ENCODE measurements at places on chromosomes 5 and 9.

GRCh38 chr9:97419309-97419867 lies 7.5 kb downstream of the TDRD7 start:
- DNase-seq = peak; percentile 47

- no peak for DNase-seq
Measured at GRCh38 chr5:126871441-126871840, 94.5 kb downstream of the LMNB1 start.

- DNase-seq = no peak
Measured at GRCh38 chr5:145903113-145903512, 30.3 kb upstream of the GRXCR2 start.

DNA sequence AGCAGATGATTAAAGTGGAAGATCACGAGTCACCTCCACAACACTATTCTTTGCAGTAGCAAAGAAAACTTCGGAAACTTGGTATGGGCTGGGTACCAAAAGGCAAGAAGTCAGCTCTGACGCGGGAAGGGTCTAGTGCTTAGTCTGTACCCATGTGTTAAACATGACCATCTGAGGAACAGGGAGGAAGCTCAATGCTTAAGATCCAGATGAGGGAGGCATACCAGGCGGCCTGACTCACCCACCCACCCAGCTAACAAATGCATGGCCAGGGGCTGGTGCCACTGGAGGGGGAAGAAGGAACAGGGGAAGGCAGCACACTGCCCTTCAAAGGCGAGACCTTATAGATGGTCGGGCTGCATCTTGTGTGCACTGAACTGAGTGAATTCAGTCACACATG lies 41.8 kb downstream of the CAMSAP1 start:
- no peak for DNase-seq

- DNase-seq = no peak
Measured at GRCh38 chr5:124707520-124707919, 38.9 kb downstream of the ZNF608 start.

DNA sequence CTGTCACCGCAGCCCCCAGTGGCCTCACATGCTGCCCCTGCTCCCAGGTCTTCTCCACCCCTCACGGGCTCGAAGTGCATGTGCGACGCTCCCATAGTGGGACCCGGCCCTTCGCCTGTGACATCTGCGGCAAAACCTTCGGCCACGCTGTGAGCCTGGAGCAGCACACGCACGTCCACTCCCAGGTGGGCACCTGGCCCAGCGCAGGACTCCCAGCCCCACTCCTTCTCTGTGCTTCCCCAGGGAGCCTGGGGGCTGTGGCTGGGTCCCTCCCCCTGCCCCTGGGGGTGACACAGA lies 10.5 kb downstream of the GFI1B start:
- DNase-seq = no peak

DNA sequence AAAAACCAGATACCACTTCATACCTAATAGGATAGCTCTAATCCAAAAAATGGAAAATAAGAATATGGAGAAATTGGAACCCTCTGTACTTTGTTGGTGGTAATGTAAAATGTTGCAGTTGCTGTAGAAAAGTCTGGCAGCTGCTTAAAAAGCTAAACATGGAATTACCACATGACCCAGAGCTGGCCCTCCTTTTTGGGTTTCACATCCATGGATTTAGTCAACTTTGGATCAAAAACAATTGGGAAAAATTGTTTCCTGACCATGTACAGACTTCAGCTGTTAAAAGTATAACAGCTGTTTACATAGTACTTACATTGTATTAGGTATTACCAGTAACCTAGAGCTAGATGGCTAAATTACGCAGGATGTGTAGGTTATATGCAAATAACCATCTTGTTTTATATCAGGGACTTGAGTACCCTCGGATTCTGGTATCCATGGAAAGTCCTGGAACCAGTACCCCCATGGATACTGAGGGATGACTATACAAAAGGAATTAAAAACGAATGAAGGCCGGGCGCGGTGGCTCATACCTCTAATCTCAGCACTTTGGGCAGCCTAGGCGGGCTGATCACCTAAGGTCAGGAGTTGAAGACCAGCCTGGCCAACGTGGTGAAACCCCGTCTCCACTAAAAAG lies 15.8 kb downstream of the DNAJA1 start:
- peak; percentile 38 for DNase-seq

DNA sequence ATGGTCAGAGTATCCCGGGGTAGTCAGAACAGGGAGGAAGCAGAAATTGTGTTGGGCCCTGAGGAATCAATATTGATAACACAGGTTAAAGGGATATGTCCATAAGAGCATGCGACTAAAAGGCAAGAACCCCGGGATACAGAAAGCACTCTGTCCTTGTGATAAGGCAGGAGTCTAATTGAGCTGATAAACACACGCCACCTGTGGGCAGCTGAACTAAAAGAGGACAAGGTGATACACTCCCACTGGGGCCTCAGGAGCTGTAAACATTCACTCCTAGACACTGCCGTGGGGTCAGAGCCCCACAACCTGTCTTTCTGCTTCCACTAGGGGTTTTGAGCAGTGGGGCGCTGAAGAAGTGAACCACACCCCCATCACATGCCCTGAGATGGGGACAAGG lies 144.7 kb upstream of the MPDZ start:
- no peak for DNase-seq

- no peak for DNase-seq
Measured at GRCh38 chr9:2163231-2163885, 148.2 kb downstream of the SMARCA2 start.

DNA sequence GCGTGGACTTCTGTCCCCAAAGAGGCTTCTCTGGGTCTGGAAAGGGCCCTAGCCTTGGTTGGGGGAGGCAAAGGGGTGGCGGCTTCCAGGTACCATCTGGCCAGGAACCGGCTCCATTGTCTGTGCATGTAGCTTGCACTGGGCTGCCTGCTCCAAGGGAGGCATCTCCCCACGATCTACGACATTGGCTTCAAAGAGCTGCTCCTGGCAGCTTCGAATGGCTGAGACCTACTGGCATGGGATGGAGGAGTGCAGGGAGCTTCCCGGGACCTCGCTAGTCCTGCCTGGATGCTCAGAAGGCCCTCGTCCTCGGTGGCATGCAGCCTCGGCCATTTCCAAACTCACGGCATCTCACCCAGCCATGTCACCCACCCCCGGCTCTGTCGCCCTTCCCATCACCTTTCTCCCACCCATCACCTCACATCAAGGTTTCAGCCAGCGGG lies 137.8 kb downstream of the KCNIP1 start:
- no peak for DNase-seq

GRCh38 chr5:37839407-37840052 lies at the start of gene GDNF:
GDNF (minus strand) TSS chr5:37840041; CDS start chr5:37834796, 5,245 bp downstream.
- DNase-seq = peak; percentile 61

DNA sequence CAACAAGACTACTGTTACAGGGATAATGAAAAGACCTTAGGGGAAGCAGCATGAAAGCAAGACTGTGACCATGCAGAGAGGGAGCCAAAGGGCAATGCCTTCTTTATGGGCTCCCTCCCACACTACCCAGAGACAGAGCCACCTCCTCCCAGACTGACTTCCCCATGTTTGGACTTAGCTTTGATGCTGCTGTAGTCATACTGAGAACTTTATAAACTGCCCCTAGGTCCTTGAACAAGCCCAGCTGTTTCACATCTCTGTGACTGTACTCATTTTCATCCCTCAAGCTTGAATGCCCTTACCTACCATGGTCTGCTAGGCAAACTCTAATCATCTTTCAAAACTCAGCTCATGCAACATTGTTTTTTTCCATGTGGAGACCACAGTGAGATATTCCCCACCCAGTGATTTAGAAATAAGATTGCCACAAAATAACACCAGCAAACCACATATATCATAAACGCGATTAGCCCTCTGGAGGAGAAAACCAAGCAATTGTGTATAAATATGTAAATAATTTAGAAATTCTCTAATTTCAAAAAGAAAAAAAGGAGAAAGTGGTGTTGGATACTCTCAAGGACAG lies 23.4 kb upstream of the FAM169A start:
- no peak for DNase-seq

GRCh38 chr9:127835991-127836516 lies 18.4 kb downstream of the ENG start:
- DNase-seq = peak; percentile 78

- no peak for DNase-seq
Measured at GRCh38 chr9:97856857-97857605, 4.0 kb downstream of the FOXE1 start.

GRCh38 chr9:103977163-103977562 lies 116.9 kb upstream of the SMC2 start:
- DNase-seq = no peak

GRCh38 chr5:170551622-170552021 lies 47.8 kb downstream of the KCNIP1 start:
- DNase-seq = no peak

GRCh38 chr9:33041432-33042188 lies 16.5 kb downstream of the DNAJA1 start:
- DNase-seq = peak; percentile 50

GRCh38 chr9:76932265-76932664 lies 26.4 kb upstream of the PRUNE2 start:
- DNase-seq = no peak

GRCh38 chr9:26260238-26260637 lies 582.0 kb upstream of the TUSC1 start:
- peak; percentile 36 for DNase-seq

DNA sequence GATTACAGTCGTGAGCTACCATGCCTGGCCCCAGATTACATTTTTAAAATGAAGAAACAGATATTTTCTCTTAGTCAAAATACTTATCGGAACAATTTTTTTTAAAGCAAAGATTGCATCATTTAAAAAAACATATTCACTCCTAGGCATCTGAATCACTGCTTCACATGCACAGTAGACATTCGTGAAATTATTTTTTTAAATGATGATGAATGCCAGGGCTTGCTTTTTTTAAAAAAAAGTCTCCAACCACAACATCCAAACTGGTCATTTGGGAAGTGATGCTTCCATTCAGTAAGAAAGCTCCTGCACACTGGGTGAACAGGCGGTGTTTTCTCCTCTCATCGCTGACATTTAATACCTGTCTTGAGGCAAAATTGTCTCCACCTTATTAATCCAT lies 223.0 kb upstream of the DMRT1 start:
- DNase-seq = peak; percentile 66

DNA sequence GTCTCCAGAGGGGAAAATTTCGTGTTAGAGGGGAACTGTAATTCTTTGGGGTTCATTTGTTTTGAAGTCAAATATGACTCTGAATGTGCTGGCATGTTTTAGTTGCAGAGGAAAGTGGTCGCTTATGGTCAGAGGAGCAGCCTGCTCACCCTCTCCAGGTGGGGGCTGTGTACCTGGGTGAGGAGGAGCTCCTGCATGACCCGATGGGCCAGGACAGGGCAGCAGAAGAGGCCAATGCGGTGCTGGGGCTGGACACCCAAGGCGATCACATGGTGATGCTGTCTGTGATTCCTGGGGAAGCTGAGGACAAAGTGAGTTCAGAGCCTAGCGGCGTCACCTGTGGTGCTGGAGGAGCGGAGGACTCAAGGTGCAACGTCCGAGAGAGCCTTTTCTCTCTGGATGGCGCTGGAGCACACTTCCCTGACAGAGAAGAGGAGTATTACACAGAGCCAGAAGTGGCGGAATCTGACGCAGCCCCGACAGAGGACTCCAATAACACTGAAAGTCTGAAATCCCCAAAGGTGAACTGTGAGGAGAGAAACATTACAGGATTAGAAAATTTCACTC lies 13.5 kb downstream of the TXNDC15 start:
- no peak for DNase-seq

DNA sequence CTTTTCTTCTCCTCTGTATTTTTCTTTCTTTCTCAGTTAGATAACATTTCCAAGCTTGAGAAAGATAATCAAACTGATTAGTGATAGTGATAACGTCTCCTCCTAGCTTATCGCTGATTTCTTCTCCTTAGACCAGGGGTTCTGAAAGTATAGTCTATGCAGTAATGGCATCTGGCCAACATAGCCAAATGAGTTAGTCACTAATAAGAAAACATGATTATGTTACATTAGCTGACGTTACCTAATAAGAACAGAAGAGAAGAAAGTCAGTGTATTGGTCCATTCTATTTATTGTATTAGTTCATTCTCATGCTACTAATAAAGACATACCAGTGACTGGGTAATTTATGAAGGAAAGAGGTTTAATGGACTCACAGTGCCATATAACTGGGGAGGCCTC lies 111.2 kb downstream of the STRBP start:
- peak; percentile 59 for DNase-seq

- peak; percentile 83 for DNase-seq
Measured at GRCh38 chr5:78518365-78519197, 130.0 kb downstream of the LHFPL2 start.

DNA sequence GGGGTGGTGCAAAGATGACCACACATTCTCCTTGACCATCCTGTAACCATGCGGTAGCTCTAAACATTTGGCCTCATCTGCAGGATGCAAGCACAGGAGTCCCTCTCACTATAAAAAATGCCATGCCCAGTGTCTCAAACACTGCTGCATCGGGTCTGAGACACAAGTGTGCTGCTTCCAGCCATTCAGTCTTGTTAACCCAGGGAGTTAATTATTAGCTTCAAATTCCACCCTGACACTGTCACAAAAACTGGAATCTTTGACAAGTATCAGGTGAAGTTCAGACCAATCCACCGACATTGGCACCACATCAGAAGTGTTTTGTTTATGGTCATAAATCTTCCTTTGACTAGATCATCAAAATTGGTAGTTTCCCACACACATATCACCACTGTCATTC lies 119.1 kb upstream of the RASEF start:
- no peak for DNase-seq

GRCh38 chr9:112750764-112751055 lies 150 bp downstream of the SNX30 start:
- DNase-seq = no peak

- no peak for DNase-seq
Measured at GRCh38 chr5:2276101-2276500, 393.4 kb upstream of the IRX4 start.

- no peak for DNase-seq
Measured at GRCh38 chr5:94471521-94471920, 146.9 kb downstream of the KIAA0825 start.

DNA sequence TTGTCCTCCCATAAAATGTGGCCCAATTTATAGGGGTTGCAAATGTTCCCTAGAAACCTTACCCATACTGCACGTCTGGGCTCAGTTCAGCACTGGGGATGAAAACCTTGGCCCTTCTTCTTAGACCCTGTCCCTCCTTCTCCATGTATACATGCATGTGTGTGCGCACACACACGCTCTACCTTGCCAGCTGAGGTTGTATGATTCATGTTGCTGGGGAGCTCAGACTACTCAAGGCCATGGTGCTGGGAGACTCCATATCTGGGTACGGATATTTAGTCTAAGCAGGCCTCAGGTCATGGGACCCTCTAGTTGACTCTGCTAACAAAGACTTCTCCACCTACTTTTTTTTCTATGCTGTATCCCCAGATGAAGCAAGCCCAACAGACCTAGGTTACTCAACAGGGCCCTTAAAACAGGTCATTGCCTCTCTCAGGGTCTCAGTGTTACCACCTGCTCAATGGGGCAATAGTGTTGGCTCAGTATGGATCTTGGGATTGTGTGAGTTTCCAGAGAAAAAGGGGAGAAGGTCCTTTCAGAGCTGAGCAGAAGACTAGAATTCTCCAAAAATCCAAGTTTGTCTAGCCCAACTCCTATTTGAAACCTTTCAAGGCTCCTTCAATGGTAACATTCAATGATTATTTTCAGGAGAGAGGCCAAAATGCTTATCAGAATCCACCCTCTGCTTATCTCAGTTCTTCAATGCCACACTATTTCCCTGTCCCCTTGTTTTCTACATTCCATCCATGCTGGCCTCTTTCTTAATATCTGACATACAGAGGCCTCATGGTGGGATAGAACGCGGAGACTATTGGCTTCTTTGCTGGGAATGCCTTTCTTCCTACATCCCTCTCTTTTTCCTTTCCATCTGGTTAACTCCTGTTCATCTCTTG lies 123.6 kb upstream of the PITX1 start:
- no peak for DNase-seq
